ENCODE measurements at places on chromosomes 3 and 15.

DNA sequence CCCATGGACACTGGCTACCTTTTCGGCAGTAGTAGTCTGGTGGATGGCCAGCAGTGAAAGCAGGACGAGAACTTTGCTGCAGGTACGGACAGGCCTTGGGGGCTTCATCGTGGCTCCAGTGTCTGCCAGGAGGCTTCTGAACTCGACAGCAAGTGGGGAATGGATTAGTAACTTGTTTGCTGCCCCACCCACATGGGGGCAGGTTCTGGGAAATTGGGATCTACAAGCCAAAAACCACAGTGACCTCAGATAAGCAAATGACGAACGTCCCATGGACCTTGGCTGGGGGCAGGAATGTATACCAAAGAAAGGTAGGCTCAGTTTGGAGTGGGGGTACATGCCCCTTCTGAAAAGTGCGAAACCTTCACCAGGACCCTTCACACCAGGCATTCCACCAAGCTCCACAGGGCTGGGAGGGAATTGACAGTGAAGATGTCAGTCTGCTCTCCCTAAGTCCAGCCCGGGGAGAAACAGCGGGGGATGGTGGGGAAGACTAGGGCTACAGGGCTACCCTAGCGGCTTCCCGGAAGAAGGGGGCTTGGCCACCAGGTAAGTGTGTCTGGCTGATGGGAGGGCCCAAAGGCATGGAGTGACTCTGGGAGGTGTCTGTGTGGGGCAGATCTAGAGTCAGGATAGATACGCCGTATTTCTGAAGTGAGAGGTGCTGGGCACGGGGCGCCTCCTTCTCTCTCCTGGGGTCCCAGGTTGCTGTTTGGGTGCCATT is at the start of gene ITIH4:
Gene ITIH4 (minus strand): TSS at position 138 of the 724 bp plus-strand sequence. CDS start 30 bp downstream, at position 108.
- no peak for DNase-seq

- DNase-seq: no peak
Observed at GRCh38 chr3:141341536-141341935, 26.8 kb upstream of the ZBTB38 start.

DNA sequence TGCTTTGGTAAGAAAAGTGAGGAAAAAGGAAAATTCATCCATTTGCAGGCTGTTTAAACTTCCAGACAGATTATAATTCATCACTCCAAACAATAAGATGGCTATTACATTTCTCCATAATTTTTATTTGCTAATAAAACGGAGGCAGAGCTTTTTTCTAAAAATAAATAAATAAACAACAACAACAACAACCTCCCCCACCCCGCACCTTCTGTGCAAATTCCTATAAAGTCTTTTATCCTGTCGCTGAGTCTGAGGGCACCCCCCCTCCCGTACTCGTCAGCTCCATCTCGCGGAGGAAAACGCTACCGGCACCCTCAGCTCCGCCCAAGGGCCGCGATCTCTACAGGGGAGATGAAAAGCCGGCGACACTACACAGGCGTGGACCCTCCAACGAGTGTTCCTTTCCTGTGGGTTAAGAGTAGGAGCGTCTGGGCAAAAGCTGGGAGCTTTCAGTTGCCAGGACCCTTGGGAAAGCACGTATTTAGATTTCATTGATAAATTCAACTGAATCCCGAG is 1.0 kb upstream of the ATP1B3 start:
- peak; percentile 94 for DNase-seq

DNA sequence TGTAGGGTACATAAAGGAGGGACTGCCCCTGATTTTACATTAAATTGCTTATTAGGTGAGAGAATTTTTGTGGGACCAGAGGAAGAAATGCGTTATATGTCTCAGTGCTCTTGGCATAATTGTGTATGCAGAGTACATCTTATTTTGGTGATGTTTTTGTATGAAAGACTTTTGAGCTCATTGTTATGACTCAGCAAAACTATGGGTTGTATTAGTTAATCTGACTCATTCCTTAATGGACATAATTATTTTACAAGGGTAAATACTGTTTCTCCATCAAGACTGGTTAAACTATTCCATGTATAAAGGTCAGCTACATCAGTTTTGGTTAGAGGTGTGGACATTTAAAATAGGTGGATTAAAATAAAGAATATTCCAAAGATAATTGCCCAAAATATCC is 156.8 kb downstream of the ALCAM start:
- DNase-seq: no peak

DNA sequence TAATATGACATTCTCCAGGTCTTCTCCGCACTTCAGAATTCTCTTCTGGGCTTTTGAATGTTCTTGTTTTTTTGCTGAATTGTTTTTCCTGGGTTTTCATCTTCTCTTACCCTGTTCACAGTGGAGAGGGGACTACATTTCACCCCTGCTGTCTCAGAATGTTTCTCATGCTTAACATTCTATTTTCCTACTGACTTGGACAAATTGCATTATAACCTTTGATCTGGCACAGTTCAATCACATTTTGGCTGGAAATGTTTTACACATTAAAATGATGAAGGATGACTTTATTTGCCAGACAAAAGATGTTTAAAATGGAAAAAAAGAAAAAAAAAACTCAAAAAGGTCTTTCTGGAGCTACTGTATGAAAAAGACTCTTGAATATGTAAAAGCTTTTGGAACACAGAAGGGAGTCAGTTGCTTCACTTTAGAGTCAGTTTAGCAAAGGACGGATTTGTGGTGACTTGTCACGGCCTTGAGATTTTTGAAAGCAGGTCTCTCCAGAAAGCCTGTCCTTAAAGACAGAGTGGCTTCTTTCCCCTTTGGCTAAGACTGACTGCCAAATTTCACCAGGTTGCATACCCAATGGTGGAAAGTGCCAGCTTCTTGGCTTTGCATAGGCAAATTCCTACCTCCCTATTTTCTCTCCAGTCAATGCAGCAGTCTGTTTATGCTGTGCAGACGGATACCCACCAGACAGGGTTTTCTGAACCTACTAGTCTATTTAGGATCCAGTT is 401.0 kb upstream of the TBL1XR1 start:
- DNase-seq: no peak

- DNase-seq: no peak
Observed at GRCh38 chr15:84797212-84797611, 19.9 kb upstream of the ALPK3 start.

DNA sequence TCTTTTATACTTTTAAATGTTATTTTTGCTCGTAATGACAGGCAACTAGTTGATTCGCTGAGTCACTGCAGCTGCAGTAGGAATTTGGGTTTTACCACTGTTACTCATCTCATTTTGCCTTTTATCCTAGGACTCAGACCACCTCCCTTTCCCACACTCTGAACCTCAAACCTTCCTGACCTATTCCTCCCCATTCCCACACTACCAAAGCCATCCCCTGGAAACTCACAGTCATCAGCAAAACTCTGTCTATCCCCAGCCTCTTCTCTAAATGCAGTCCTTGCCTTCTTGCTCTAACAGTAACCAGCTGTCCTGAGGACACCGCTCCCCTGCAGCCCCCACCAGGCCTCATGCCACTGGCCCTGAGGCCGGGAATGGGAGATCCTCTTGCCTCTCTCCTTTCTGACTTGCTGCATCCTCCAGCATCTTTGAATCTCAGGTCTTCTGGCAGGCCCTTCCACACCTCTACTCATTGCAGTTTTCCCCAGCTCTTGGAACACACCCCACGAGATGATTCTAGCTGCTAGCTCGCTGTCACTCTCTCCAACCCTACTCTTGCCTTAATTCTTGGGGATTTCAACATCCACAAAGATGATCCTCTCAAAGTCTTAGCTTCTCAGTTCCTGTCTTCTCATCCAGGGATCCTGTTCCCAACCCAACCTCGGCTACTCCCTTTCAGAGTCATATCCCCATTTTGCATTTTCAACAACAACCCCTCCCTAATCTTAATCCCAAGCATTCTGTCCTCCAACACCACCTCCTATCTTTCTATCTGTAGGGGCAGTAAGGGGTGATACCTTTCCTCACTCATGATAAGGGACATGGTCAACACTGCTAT is 55.9 kb upstream of the C3orf80 start:
- no peak for DNase-seq

- DNase-seq: no peak
Observed at GRCh38 chr3:55597641-55598040, 110.5 kb upstream of the WNT5A start.

GRCh38 chr3:190070622-190071347 is 49.9 kb downstream of the P3H2 start:
- DNase-seq: no peak

DNA sequence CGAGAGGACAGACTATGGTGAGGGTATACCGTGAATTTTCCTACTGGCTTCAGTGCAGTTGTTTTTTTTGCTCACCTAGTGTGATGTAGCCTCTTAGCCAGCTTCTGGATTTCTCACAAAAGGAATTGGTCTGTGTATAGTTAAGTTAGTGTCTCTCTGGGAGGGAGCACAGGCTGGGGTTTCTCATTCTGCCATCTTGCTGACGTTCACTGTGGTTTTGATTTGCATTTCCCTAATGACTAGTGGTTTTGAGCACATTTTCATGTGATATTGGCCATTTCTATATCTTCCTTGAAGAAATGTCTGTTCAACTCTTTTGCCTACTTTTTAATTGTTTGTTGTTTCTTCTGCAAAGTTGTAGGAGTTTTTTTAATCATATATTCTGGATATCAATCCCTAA is 2.2 kb upstream of the CD86 start:
- DNase-seq: no peak

- DNase-seq: peak; percentile 98
Observed at GRCh38 chr3:42148982-42149432, 57.9 kb downstream of the TRAK1 start.
